ENCODE measurements at places on chromosomes 6 and 20.
A peak's percentile ranks its signal among the peaks of the same experiment; 100 is the strongest.

DNA sequence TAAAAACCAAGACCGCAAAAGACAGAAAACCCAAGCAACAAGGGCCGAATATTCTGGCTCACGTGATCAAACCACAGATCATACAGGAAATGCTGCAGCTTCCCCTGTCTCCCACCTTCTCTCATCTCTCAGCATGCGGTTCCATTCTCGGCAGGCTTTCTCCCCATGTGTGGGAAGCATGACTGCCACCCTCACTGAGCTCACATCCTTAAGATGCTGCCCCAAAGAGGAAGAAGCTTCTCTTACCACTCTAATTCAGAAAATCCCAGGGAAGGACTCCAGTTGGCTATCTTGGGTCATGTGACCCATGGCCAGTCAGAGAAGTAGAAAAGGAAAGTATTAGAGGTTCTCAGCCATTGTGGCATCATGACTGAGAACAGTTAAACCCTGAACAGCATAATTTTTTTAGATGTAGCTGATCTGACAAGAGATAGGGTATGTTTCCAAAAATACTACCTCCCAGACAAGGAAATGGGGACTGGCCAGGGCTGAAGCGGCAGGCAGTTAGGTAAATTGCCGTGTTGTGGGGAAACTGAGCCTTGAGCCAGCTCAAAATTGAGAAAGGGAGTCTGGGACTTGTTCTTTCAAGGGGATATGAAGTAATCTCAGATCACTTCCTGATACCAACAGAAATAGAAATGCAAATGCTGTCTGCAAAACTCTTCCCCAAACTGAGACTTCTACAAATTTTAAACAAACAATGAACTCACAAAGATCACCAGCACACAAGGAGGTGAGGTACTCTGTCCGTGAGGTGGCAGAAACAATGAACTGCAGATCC lies 37.1 kb upstream of the GRM4 start:
- DNase-seq, result peak; percentile 86

GRCh38 chr20:58497724-58498469 lies 17.3 kb downstream of the APCDD1L start:
- DNase-seq, result no peak

DNA sequence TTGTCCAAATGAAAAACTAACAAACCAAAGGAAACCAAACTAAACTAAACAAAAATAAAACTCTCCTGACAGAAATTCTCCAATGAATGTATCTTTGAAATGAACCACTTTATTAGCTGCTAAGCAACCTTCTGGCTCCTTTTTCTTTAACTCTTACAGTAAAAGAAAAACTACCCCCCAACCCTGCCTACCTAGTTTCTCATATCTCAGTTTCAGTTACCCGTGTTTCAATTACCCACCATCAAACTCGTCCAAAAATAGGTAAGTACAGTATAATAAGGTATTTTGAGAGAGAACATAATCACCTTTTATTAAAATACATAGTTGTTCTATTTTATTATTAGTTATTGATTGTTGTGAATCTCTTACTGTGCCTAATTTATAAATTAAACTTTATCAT lies 177.4 kb upstream of the THEMIS start:
- DNase-seq, result no peak

- peak; percentile 92 for DNase-seq
Observed at GRCh38 chr6:27133281-27134227, 113.9 kb upstream of the PRSS16 start.

- peak; percentile 86 for DNase-seq
Observed at GRCh38 chr6:87916446-87916845, 131.2 kb upstream of the SPACA1 start.

- no peak for DNase-seq
Observed at GRCh38 chr6:1757131-1757530, 147.4 kb downstream of the FOXC1 start.

DNA sequence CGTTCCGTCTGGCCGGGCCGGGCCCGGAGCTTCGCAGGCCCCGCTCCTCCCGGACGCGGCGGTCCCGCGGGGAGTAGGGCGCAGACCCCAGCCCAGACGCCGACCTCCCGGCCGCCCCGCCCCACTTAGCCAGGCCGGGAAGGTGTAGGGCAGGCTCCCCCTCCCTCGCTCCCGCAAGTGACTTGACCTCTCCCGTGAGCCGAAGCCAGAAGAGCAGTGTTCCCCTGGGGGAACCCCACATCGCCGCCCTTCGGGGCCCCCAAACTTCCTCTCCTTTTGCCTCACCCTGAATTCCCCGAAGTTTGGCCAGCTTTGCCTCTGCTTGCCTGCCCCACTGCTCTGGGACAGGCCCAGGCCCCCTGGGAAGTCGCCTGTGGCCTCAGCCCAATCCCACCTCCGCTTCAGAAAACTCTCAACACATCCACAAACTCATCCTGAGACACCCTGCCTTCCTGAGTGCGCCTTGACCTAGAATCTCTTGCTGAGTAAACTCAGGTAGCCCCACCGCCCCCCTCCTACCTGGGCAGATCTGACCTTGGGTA lies 524 bp upstream of the NOL4L start:
- DNase-seq, result no peak

GRCh38 chr6:131043902-131044447 lies 19.1 kb downstream of the EPB41L2 start:
- DNase-seq, result no peak

- DNase-seq, result no peak
Observed at GRCh38 chr20:7879883-7880282, 60.4 kb downstream of the HAO1 start.

GRCh38 chr6:44672841-44673240 lies 285.3 kb downstream of the CDC5L start:
- no peak for DNase-seq

Data from NAMALWA (cell line).